ENCODE measurements at places on chromosomes 5 and 9.

DNA sequence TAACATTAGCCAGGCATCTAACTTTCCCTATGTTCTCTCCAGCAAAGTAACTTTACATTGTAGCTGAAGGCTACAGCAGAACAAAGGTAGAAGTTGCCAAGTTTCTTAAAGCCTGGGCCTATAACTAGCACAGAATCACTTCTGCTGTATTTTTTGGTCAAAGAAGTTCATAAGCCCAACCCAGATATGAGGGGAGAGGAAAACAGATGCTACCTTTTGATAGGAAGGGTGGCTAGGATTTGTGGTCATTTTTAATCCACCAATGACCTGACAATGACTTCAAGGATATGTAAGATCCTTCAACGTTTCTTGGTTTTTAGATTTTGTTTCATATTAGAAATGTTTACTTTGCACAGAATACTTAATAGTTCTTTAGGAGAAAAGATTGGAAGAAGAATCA is 64.2 kb upstream of the RANBP3L start:
- DNase-seq: no peak

DNA sequence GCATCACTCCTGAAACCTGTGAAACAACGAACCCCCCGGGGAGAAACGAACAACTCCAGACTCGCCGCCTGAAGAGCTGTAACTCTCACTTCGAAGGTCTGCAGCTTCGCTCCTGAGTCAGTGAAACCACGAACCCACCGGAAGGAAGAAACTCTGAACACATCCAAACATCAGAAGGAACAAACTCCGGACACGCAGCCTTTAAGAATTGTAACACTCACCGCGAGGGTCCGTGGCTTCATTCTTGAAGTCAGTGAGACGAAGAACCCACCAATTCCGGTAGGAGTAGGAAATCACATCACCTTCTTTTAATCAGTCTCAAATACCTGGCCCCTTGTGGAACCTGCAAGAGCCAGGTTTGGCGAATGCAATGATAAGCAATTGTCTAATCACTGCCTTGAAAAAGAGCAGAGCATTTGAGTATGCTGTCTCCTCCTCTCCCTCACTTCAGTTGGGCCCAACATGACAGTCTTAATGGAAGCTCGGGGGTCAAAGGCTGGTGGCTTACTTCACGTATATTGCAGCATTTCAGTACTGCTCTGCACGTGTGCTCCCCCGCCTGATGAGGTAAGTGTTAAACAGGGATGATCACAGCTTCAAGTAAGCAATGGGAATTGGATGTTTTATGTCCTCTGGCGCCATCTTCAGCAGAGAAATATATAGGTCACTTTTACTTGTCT is 473 bp downstream of the IRGM start:
- DNase-seq: peak; percentile 40

DNA sequence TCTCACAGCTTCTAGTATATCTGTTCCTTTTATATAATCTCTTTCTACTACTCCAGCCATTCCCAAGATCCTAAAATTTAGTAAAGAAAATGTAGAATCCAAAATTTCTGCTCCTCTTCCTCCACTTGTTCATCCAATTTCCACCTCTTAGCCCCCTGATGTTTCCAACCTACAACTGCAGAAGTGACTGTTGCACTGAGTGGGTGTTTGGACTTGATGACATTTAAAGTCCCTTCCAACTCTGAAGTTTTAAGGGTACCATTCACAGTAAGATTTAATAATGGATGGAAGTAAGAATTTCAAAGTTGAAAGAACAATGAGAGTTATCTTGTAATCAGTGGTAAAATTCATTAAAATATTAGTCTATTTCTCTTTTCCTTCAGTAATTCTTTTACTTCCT is 5.5 kb downstream of the DIAPH1 start:
- no peak for DNase-seq

DNA sequence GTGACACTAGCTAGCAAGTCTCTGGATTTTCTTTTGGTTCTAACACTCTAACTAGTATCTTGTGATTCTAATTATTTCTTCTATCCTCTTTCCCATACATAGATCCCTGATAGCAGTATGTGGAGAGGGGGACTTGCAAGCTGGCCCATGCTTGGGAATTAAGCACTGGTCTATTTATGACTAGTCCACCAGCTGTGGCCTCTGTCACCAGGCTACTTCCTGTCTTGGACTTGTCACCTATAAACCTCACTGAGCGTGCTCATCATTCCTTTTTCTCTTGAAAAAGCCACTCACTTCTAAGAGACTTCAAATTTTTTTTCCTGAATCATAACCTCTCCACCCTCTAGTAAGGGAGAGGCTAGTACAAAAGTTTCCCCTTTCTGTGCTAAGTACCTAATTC is 32.3 kb upstream of the MAMDC2 start:
- DNase-seq: no peak

DNA sequence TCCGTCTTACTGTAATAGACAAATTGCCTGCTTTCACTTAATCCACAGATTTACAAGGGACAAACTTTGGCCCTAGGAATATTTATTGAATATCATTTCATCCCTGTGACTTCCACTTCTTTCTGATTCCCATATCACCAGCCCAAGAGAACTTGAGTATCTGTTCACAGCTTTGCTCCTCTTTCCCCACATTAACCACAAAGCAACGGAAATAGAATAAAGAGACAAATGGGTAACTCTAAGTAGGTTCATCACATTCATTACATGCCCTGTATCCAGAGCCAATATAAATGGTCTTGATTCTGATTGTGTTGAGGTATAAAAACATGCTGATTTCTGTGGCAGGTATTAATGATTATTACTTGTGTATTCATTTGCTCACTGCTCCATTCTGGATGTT is 41.9 kb downstream of the TMEM252 start:
- DNase-seq: no peak

GRCh38 chr5:176889321-176890280 is 9.5 kb downstream of the HK3 start:
- DNase-seq: no peak

DNA sequence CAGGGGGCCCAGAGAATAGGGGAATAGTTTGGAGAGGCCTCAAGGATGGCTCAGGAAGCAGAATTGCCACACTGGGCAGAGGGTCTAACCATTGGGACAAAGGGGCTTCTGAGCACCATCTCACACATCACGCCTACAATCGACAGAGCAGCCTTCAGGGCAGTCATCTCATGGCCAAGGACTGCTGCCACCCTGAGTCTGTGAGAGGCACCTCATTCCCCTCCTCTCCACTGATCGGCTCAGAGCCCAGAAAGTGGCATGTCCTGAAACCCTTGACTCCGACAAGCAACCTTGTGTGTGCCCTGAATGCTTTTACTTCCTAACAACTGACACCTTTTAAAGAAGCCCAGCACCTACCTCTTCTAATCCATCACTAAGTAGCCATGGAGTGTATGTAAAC is 128.9 kb upstream of the PTPN3 start:
- no peak for DNase-seq

GRCh38 chr9:94150279-94150828 is 66.1 kb downstream of the PTPDC1 start:
- no peak for DNase-seq

GRCh38 chr5:142357469-142358090 is 32.8 kb upstream of the SPRY4 start:
- no peak for DNase-seq

GRCh38 chr5:108094800-108095199 is 287.1 kb downstream of the FBXL17 start:
- DNase-seq: no peak

- no peak for DNase-seq
Observed at GRCh38 chr9:110426052-110426709, 88.5 kb upstream of the TXNDC8 start.

- DNase-seq: no peak
Observed at GRCh38 chr9:77677397-77677796, 29.3 kb upstream of the GNA14 start.

- DNase-seq: no peak
Observed at GRCh38 chr5:79503794-79504495, 10.0 kb downstream of the HOMER1 start.

DNA sequence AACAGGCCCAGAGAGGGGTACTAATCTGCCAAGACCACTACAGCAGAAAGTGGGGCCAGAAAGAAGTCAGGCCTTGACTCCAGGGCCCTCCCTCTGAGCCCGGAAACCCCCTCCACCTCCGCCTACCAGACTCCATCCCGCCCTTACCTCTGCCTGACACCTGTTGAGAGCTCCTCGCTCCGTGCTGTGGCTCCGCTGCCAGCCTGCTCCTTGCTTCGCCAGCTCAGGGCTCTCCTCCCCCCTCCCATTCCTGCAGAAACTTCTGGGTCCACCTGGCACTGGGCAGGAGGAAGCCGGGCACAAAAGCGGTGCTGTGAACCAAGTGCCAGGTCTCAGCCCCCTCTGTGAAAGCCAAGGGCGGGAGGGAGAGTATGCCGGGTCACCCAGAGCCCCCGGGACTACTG is 6.4 kb upstream of the ST6GALNAC6 start:
- no peak for DNase-seq

GRCh38 chr5:122358372-122358979 is 46.4 kb downstream of the SNCAIP start:
- DNase-seq: no peak

GRCh38 chr9:111904891-111905291 is 8.3 kb downstream of the UGCG start:
- DNase-seq: no peak

DNA sequence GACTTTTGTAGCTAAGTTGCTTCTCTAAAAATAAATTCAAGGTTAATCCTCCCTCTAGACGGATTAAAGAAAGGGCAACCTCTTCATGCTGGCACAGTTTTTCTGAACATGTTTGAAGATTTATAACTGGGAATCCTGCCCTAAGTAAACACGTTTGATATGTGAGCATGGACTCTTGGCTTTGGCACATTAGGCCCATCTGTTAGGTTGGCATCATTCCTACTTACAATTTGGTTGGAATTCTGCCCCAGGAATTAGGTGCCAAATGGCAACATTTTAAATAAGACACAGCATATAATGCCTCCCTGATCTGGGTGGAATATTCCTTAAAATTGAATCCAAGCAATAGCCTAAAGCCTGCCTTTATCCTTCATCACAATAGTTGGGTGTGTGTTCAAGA is 372.3 kb upstream of the CDH18 start:
- no peak for DNase-seq

DNA sequence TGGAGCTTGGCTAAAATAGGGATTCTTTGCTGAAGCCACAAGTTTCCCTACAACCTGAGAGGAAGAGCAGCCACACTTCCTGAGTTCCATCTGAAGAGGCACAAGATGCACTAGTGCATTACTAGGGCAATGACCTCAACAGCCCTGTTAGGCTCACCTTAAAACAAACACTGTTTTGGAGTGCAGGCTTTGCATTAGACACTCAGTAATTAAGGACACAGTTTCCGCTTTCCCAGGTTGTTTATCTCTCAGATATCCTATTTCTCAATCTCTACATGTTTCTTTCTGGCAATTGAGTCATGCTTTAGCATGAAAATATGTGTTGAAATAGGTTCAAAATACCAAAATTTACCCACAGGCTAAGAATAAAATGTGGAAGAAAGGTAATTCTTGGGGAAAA is 34.2 kb downstream of the EMB start:
- no peak for DNase-seq

DNA sequence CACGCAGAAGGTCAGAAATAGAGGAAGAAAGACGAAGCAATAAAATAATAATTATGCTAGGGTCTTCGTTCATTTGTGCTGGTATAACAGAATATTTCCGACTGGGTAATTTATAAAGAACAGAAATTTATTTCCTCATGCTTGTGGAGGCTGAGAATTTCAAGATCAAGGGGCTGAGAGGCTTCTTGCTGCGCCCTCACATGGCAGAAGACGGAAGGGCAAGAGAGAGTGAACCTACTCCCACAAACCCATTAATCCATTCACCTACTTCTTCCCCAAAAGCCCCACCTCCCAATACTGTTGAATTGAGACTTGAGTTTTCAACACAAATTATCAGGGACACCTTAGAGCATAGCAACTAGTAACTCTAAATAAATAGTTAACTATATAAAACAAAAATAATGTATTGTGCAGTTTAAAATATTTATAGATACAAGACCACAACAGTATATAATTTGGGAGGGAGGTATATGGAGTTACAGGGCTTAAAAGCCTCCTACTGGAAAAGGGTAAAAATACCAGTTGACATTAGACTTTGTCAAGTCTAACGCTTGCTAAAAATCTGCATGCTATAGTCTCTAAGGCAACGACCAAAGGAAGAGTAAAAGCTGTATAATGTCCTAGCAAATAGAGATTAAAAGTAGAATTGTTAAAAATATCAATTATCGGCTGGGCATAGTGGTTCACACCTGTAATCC is 40.3 kb upstream of the NAA35 start:
- peak; percentile 9 for DNase-seq

DNA sequence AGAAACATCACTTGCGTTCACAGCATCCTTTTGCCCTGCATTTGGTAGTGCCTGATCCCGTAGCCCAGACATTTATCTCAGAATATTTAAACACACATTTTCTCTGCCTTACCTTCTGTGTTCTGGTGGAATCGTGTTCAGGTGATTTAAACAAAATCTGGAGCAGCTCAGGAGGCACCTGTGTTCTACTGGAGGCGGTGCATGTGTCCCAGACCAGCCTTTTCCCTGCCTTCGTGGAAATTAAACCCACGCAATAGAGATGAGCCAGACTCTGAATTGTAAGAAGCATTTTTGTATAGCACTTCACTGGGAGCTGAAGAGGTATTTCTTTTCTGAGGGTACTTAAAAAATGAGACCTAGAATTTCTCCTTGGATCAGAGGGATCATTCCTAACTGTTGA is 212.5 kb downstream of the MAST4 start:
- no peak for DNase-seq

DNA sequence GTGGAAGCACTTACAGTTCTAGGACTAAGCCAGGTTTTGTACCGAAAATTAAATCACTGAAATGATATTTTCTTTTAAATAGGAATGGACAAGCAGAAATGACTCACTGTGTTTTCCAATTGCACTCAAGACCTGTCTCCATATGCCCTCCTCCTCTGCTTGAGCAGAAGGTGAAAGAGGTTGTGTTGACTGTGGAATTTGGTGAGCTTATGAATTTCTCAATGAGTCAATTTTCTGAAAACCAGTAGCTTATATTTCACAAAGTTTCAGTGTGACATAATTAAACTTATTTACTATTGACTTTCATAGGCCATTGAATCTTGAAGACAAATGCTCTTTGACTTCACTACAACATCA is 249.9 kb downstream of the NPR3 start:
- no peak for DNase-seq
